ENCODE measurements at places on chromosomes 12 and 14.

DNA sequence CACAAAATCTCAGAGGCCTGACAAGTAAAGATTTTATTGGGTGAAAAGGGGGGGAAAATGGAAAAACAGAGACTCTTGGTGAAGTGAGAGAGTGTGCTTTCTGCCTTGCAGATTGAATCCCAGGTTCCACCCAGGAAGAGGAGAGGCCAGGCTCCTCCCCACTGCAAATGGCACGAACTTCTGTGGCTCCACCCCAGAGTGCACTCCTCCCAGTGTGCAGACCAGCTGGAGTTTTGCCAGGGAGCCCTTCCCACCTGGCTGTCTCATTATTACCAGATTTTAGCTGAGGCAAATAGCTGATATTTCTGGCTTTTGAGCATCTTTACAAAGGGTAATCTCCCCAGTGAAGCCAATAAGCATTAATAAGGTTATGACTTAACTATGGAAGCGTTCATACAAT, 51.9 kb downstream of the TESPA1 start:
- DNase-seq: no peak

GRCh38 chr12:109192358-109192757, 76.0 kb downstream of the ACACB start:
- no peak for DNase-seq

- no peak for DNase-seq
Measured at GRCh38 chr14:61147381-61147821, 133.7 kb downstream of the TMEM30B start.

DNA sequence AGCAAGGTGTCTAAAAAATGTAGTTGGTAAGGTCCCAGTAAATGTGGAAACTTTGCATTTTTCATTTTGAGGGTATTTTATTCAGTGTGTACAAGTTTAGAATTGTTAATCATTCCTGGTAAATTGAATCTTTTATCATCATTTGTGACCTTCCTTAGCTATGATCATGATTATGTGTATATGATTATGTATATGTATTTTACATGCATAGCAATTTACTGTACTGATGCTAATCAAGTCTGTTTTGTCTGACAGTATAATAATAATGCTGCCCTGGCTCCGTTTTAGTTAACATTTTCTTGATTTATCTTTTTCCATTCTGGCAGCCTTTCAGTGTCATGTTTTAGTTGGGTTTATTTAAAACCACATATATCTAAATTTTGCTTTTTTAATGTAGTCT, 9.4 kb downstream of the WASHC4 start:
- no peak for DNase-seq

DNA sequence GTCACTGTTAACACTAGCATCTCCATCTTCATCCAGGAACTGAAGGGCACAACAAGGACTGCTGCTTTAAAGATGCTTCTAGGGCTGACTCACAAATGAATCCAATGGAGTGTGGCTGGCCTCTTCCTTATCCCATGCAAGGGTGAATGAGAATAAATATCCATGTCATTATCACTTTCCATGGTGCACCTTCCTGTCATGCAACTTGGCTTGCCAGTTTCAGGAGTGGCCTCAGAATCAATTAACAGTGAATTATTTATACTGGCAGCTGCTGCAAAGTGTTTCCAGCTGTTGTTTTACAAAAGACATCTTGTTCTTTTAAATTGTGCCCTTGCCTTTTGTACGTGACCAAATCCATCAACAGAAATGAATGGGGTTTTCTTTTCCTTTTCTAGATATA, 499.3 kb upstream of the TMEM132C start:
- no peak for DNase-seq

GRCh38 chr12:24937553-24938244, 11.2 kb downstream of the BCAT1 start:
- DNase-seq: no peak
